ENCODE measurements at places on chromosomes 11 and 22. TPM values are rescaled to one million over a fixed set of nuclear protein-coding genes. Genes with fewer than 3 reads are reported as not detected.

DNA sequence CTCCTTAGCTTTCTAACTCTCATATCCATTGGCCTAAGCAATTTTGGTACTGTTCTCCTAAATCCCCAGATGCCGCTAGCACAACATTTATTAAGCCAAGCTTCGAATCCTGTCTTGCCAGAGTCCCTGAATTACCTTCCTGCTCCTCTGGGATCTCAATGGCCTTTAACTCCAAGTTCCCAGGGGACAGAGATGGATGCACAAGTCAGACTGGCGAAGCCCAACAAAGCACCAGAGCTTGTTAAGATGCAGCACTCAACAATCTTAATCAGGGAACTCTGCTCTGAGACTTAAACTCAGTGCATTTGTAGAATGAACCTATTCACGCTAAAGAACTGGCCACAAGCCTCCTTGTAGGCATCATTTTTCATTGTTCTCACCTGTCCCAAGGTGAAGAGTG, 9.4 kb downstream of the GALNT18 start:
- no peak for DNase-seq

- DNase-seq = no peak
Measured at GRCh38 chr11:18310800-18311340, 11.1 kb downstream of the HPS5 start.

DNA sequence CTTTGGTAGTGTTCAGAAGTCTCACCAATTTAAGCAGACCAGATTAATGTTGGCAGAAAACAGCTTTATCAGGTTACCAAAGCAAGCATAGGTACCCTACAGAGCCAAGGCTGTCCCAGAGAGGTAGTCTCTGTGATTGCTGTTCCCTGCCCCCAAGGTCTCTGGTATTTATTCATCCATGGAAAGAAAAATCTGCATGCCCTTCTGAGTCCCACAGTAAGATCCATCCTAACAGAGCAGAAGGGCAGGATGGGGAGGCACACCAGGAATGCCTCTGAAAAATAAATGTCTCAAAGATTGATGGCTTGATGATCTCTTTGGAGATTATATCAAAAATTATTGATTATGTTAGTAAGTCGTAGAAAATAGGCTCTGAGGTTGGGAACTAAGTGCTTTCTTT, 122.8 kb downstream of the FAT3 start:
- no peak for DNase-seq

- DNase-seq = peak; percentile 66
Measured at GRCh38 chr11:67416416-67417335, 1.2 kb downstream of the CARNS1 start.

The OLFML1 gene
- not detected for total RNA-seq

Data from activated CD8-positive, alpha-beta T cell treated with anti-CD3 and anti-CD28 coated beads, Interleukin-2, amount 10 ng/mL, durations not matched to agents 7 days and 5 days (primary cell).